NCI-H524 (cell line): ENCODE measurements at places on chromosomes 4 and X.

DNA sequence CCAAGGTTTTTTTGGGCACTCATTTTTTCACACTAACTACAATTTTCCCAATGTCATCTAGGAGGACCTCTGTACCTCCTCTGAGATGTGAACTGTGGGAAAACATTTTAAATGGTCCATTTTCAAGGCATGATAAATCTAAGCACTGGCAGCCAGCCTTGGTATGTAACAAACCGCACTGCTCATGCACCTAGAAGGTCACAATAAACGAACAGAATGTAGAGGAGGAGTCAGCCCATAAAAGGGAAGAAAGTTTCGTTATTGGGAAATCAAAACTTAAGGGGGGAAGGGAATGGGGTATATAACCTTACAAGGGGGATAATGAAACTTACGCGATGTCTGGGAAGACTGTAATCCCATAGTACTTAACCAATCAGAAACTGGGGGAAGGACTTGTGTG, 16.4 kb downstream of the COX18 start:
- no peak for DNase-seq

GRCh38 chr4:24808261-24808660, 12.9 kb downstream of the SOD3 start:
- DNase-seq: no peak

- DNase-seq: no peak
Observed at GRCh38 chr4:85478576-85478975, 3.6 kb downstream of the ARHGAP24 start.

- DNase-seq: no peak
Observed at GRCh38 chr4:139802931-139803330, 137.3 kb downstream of the MGST2 start.

DNA sequence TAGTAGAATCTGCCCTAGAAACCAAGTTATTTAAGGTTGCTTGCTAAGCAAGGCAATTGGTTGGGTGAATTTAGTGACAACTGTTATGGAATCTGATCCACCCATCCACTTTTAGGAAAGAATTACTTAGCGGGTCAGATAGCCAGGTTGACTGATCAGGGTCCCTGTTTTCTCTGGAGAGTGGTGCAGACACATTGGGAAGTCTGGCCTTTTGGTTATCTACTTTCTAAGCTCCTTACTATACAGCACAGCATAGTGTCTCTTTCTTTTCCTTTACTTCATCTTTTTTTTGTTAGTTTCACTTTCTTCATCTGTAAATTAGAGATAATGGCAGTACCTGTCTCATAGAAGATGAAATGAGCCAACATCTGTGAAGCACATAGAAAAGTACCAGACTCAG, 7.4 kb downstream of the HERC3 start:
- no peak for DNase-seq

DNA sequence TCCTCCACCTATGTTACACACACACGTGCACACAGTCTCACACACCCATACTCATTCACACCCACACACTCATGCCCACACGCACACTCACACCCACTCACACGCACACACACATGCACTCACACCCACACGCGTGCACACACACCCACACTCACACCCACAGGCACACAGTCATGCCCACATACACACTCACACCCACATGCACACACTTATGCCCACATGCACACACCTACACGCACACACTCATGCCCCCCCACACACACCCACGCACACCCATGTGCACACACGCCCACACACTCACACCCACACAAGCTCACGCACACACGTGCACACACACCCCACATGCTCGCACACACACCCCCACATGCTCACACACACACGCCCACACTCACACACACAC, 140.0 kb downstream of the F11 start:
- no peak for DNase-seq

DNA sequence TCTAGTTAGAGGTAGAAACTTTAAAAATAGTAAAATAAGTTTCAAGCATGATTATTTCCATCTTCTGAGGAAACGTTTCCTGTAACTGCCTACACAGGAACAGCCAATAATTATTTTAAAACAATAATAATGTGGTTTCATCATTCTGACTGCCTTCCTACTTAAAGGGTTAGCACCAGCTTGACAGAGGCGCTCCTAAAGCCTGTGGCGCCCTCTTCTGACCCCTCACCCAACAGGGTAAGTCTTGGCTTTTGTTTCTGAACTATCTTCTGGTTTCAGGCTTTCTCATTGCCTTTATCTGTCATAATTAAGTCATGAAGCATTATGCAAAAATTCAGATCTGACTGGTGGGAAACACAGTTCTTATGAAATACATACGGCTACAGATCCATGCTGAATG, 96.7 kb downstream of the ITM2A start:
- DNase-seq: no peak

- DNase-seq: no peak
Observed at GRCh38 chrX:69144838-69145680, 20.2 kb downstream of the PJA1 start.

GRCh38 chr4:40713798-40714197, 36.0 kb upstream of the NSUN7 start:
- no peak for DNase-seq

GRCh38 chrX:70970482-70970995, 39.6 kb upstream of the SLC7A3 start:
- DNase-seq: no peak

- no peak for DNase-seq
Observed at GRCh38 chr4:185936650-185937376, 124.8 kb upstream of the SORBS2 start.

- DNase-seq: peak; percentile 16
Observed at GRCh38 chr4:151117371-151117962, 18.0 kb downstream of the RPS3A start.

DNA sequence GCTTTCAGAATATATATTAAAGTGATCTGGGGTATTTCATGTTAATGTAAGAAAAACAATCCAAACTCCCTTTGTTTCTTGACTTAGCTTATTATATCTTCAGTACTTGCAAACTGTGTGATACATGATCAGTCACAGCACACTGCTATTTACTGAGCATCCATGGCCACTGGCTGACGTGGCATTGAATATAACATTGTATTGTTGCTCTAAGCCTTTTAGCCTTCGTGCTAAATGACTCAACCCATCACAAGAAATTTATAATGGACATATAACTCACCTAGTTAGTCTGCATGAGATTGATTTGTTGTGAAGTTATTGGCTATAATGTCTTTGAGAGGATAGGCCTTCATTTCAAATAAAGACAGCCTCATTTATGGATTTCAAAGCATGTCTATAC, 642.6 kb downstream of the IL1RAPL1 start:
- DNase-seq: no peak

DNA sequence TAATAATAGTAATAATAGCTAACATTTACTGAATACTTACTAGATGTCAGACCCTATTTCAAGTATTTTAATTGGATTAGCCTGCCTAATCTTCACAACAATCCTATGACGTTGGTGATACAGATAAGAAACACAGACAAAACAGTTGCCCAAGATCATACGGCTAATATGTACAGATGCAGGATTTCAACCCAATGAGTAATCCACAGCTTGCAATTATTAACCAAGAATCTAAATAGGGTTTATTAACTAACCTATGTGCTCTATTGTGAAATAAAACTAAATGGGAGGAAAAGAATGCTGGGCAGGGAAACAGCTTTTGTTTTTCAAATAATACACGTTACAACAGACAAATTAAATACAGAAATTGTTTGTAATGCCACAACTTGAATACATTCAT, 23.4 kb downstream of the FBXO8 start:
- no peak for DNase-seq

GRCh38 chrX:30615229-30615628, 37.7 kb upstream of the TASL start:
- DNase-seq: no peak
